Gastroesophageal sphincter (tissue), 4 donors: ENCODE measurements at places on chromosomes 6 and 20. TPM values are rescaled to one million over a fixed set of nuclear protein-coding genes. Genes with fewer than 3 reads are reported as not detected.

DNA sequence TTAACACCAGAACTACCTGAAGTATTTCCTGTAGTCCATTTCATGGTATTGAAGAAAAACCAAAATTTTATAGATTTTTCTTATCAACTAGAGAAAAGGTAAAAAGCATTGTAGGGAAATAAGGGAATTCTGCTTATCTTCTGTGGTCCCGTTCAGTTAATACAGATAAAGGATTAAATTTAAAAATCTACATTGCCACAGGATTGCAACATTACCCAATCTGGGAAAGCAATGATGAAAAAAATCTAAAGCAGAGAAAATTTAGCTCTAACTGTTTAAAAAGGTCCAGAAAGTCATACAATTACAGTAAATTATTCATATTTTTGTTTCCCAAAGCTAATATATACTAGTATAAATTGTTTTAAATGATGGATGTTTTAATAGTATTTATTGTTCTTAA lies 18.0 kb downstream of the POLH start:
- ATAC-seq = no peak

DNA sequence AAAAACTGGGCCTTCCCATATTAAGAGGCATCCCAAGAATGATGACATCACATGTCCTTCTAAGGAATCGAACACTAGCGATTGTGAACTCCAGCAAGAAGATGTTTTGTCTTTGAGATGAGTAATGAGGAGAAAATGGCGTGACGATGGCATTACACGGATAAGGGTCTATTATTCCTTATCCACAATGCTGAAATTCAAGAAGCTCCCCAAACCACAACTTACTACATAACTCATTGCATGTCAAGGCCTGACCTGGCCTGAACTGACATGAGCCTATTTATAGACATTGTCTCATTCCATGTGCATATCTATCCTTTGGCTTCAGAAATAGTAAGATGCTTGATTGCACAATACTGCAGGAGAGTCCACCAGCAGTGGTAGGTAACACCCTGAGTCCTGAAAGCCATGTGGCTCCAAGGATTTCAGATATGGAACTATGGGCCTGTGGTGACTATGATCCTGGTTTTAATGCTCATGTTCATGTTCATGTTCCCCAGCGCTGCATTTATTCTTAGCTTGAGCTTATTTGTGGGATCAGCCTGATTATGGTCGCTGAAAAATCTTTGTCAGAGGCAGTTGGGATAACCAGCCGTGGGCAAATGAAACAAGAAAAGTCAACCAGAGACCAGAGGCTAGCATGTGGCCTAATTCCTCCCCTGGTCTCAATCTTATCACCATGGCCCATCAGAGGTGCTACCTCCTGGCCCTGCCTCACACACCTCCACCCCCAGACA lies 183.2 kb upstream of the JARID2 start:
- no peak for ATAC-seq

GRCh38 chr6:101400326-101401135 lies 7.0 kb downstream of the GRIK2 start:
- ATAC-seq = no peak

DNA sequence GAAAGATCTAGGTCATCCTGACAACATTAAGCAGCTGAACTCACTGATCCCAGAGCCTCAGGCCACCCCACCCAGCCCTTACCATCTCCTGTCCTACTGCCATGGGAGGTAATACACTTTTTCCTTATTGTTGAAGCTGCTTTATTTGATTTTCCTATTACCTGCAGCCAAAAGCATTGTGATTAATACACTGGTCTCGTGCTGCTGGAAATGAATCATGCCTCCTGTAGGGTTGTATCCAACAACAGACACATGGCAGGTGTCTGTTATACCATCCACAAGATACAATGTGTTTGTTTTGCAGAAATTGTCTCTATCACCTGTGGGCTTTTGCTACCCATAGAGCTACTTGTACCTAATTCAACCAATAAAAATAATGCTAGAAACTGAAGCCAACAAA lies 34.2 kb downstream of the MYLIP start:
- no peak for ATAC-seq

DNA sequence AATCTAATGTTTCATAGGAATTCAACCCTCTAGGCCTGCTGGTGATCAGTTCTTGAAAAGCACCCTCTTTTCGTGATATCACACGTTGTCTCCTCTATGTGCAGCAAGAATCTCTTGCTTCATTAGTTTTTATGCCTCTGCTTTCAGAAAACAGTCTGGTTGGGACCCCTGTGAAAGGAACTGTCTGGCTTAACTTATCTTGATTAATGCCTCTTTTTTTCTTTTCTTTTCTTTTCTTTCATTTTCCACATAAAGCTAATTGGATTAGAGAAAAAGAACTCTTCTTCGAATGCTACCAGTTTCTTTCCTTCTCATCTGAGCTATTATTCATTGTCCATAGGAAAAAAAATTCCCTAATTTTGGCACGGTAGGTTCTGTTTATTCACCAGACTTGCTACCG lies 21.3 kb downstream of the ZNF311 start:
- ATAC-seq = no peak

DNA sequence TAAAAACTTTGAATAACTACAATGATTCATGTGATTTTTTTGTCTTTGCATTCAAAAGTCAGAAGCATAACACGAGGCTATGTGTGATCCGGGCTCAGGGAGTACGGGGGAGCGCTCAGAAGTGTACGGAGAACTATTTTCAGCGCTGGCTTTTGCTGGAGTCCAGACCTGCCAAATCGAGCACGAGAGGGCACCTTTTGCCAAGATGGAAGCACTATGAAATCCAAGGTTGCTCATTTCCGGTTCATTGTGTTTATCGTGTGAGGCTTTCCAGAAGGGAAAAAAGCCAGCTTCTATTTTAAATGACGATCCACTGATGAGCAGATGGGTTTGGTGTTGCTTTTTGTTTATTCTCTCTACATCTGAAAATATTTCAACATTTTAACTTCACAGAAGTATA lies 11.3 kb downstream of the RAMACL start:
- ATAC-seq = peak; percentile 82

DNA sequence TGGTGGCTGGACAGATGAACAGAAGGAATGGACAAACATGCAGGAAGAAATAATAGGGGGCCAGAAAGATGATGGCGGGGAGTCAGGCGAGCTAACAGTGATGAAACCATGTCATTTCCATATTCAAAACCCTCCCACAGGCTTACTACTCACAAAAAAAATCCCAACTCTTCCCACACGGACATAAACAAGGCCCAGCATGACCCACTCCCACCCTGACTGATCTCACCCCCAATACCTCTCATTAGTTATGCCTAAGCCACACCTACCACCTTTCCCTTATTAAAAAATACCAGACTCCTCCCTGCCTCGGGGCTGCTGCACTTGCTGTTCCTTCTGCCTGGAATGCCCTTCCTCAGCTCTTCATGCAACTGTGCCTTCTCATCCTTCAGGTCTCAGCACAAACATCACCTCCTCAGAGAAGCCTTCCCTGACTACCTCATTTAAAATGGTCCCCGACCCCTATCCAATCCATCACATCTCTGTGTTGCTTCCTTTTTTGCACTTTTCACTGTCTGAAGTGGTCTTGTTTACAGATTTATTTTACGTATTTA lies 145.8 kb downstream of the PREX1 start:
- no peak for ATAC-seq

GRCh38 chr6:25295651-25296050 lies 16.5 kb downstream of the CARMIL1 start:
- no peak for ATAC-seq

DNA sequence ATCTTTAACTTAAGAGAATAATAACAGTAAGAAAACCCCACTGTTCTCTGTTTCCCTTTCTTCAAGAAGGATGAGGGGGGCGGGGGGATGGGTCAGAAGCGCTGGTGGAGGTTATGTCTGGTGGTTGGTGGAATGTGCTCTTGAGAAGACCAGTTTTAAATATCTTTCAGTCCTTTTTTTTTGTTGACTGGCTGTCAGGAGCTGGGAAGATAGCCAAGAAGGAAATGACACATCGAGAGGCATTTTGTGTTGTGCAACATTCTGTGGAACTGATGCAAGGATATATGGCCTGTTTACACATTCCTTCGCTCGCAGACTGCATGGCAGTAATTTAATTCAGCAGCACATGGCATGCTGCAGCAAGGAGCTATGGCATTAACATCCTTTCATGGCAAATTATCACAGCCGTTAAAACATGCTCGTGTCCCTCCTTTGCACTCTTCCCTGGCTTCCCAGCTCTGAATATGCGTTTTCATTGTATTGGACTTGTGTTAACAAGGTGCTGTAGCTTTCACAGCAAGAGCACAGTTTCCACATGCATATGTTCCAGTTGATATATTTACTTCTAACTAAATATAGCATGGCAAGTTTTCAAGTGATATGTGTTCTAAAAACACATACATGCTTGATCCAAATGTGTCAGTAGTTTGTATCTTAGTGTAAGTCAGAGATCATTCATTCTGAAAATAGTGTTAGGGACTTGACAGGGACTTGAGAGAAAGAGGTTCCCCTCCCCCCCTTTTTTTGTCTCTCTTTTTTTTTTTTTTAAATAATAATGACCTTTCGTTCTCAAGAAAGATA lies 68.2 kb upstream of the SUPT3H start:
- peak; percentile 83 for ATAC-seq

- no peak for ATAC-seq
Observed at GRCh38 chr6:115717472-115717871, 343.2 kb downstream of the FRK start.

DNA sequence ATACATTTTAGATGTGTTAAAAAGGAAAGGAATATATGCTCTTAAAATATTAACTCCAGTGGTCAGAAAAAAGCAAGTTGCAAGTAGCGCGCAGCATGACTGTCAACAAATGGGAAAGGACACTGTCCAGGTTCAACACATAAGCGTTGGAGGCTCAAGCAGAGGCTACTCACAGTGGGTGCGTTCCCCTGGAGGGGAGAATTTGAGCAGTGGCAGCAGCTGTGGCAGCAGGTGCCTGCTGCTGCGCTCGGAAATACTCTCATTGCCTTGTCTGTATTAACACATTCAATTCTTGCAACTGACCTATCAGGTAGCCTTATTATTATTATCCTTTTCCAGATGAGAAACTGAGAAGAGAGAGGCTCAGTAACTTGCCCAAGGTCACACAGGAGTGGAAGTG lies 21.9 kb upstream of the CCN6 start:
- ATAC-seq = no peak

DNA sequence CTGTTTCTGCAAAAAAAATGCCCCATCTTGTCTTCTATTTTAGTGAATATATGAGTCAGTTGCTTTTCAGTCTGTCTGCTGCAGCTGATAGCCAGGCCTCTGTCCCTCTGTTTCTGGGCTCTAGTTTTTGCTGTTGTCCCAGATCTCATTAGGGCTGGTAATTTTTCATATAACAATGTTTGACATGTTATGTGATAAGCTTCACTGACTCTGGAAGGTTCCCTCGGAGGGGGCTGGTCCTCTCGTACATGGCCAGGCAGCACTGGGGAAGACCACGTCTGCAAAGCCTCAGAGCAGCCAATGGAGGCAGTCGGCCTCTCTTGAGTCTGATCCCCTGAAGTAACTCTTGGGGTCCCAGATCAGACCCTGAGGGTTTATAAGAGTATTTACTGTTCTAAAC lies 223.8 kb downstream of the THBS2 start:
- no peak for ATAC-seq

DNA sequence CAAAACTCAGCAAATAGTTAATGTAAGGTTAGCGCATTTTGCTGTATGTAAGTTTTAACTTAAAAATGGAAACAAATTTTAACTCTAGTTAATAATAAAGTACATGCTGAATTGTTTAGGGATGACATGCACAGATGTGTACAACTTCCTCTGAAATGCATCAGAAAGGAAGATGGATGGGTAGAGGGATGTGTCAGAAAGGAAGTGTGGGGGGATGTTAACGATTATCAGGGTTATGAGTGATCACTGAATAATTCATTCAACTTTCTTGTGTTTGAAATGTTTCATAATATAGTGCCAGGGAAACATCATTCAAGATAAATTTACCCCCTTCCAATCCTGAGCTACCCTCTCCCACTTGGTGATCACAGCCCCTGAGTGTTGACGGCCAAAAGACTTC lies 87.6 kb downstream of the FOXA2 start:
- ATAC-seq = no peak

DNA sequence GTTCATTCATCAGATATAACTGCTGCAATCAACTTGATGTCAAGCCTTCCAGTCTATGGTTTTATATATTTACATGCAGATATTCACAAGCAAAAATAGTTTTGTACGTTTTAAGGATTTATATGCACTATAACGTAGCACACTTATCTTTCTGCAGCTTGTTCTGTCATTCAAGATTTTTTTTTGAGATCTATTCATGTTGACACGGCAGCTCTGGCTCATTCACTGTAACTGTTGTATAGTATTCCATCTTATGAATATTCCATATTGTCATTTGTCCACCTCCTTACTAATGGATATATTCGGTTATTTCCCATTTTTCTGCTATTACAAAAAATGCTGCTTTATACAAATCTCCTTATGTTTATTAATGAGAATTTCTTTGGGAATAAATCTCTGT lies 13.2 kb downstream of the ELOVL2 start:
- no peak for ATAC-seq

GRCh38 chr6:160247457-160247883 lies 11.2 kb downstream of the SLC22A2 start:
- ATAC-seq = no peak

DNA sequence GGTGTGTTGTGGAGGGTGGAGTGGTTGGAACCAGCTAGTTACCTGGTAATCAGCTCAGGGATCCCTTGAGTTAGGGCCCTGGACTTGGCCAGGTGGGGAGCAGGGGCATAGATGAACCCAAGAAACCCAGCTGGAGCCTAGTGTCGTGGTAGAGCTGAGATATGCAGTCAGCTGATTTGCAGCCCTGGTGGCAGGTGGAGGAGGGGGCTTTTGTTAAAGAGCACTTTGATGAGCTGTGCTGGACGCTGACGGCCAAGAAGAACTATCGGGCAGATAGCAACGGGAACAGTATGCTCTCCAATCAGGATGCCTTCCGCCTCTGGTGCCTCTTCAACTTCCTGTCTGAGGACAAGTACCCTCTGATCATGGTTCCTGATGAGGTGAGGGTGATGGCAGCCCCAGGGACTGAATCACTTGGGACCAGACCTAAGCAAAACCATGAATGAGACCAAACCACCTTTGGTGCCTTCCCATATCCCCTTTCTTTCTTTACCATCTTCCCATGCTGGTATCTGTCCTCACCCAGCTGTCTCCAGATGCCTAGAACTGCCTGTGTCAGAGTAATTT lies 12.7 kb downstream of the DEF6 start:
- ATAC-seq = no peak

SPTLC3 gene
- 4.2 TPM for total RNA-seq

SRMS gene
- not detected for total RNA-seq

CST4 gene
- total RNA-seq = not detected

ACOT13 gene
- total RNA-seq = 6.3 TPM

OVOL2 gene
- not detected for total RNA-seq

FGD2 gene
- total RNA-seq = 18.6 TPM

PNLDC1 gene
- total RNA-seq = not detected

REM1 gene
- 6.5 TPM for total RNA-seq

SLC17A5 gene
- total RNA-seq = 11.2 TPM

RNF39 gene
- 0.49 TPM for total RNA-seq

FILIP1 gene
- total RNA-seq = 57.0 TPM
